EH (cell line): ENCODE measurements at places on chromosomes 12 and 14.
A peak's percentile ranks its signal among the peaks of the same experiment; 100 is the strongest.

- peak; percentile 25 for DNase-seq
Observed at GRCh38 chr14:49982082-49982481, 89.2 kb downstream of the ARF6 start.

GRCh38 chr14:24958271-24958670 is 91.7 kb downstream of the STXBP6 start:
- DNase-seq: peak; percentile 86

- DNase-seq: peak; percentile 86
Observed at GRCh38 chr14:89504602-89505313, 87.7 kb upstream of the FOXN3 start.

DNA sequence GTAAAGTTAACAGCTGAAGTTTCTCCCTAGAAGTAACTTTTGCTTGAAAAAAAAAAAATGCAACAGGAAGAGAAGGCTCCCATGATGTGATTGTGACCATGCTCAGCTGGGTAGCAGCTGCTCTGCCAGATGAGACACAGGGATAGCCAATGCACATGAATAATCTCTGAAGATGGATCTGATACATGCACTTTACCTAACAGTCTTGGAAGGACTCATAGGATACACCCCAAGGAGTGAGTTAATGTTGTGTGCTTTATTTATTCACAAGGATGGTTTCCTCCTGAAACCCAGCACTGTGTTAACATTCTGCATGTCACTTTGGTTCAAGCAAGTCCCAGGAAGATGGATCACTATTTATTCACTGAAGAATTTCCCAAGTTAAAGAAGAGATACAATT is 46.5 kb downstream of the NDUFA12 start:
- no peak for DNase-seq

DNA sequence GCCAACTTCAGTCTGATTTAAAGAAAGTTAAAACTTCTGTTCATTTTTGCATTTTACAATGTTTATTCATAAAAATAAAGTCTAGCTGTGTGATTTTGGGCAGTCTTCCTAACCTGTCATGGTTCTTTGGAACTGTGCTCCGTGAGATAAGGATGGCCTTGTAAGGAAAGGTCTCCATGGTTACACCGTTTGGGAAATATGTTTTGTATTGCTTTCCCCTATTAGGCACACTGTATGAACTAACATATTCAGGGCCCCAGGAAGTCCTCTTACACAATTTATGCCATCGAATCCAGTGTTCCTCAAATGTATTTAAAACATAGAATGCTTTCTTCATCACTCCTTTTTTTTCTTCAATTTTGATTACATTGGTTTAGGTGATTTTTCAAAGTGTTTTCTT is 54.5 kb downstream of the APAF1 start:
- DNase-seq: no peak

DNA sequence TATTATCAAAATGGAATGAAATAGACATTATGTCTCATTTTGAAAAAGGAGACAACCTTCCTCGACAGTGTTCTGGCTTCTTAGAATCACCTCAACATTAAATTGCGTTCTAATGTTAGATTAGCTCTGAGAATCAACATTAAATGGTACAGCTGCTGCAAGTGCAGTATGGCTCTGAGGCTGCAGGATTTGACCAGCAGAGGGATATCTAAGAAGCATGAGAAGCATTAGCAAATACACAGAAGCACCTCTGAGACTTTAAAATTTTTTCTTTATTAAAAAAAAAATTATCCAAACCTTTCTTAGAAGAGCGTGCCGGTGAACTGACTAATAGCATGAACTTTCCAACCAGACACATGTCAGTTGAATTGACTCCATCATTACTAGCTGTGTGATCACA is 253.4 kb upstream of the LRIG3 start:
- DNase-seq: no peak
